Stimulated activated CD8-positive, alpha-beta memory T cell treated with anti-CD3 and anti-CD28 coated beads, Interleukin-7, amount 100 ng/mL, for 48 hours (primary cell): ENCODE measurements at places on chromosomes 16 and 17.

GRCh38 chr17:205148-205669 lies 23.8 kb upstream of the DOC2B start:
- DNase-seq, result no peak

- no peak for DNase-seq
These were observed 13.3 kb upstream of the PAFAH1B1 start for GRCh38 chr17:2580151-2580550.

GRCh38 chr17:8913879-8914278 lies 46.4 kb upstream of the PIK3R6 start:
- DNase-seq, result no peak

GRCh38 chr17:37742116-37742761 lies 2.6 kb downstream of the HNF1B start:
- no peak for DNase-seq

DNA sequence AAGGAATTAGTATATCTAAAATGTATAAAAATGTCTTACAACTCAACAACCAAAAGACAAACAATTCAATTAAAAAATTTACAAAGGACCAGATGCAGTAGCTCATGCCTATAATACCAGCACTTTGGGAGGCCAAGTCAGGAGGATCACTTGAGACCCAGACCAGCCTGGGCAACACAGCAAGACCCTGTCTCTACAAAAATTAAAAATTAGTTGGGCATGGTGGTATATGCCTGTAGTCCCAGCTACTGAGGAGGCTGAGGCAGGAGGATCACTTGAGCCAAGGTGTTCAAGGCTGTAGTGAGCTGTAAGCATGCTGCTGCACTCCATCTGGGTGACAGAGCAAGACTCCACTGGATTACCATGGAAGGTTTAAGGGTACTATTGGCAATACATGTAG lies 33.8 kb downstream of the ZNRF1 start:
- DNase-seq, result no peak

GRCh38 chr16:89341697-89342694 lies 124.5 kb downstream of the ZNF778 start:
- no peak for DNase-seq

- no peak for DNase-seq
These were observed 5.3 kb upstream of the CAVIN1 start for GRCh38 chr17:42428141-42428944.

DNA sequence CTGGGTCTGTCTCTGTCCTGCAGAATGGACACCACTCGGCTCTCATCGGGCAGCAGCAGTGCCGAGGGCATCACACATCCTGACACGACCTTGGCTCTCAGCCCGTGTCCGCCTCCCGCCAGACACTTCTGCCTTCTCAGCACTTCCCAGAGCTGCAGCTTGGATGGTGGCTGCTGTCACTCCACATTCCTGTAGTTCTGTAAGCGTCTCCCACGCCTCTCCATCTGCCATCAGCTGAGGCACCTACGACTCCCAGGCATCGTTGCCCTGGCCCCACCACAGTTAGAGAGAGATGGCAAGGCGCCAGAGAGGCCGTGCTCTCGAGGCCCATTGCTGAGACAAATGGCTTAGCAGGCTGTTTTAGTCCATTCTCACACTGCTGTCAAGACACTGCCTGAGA lies 195.9 kb upstream of the CHMP6 start:
- DNase-seq, result no peak

GRCh38 chr17:2421315-2422147 lies 20.7 kb upstream of the MNT start:
- DNase-seq, result no peak

- DNase-seq, result no peak
These were observed 482.8 kb downstream of the CDH13 start for GRCh38 chr16:83109490-83110125.

DNA sequence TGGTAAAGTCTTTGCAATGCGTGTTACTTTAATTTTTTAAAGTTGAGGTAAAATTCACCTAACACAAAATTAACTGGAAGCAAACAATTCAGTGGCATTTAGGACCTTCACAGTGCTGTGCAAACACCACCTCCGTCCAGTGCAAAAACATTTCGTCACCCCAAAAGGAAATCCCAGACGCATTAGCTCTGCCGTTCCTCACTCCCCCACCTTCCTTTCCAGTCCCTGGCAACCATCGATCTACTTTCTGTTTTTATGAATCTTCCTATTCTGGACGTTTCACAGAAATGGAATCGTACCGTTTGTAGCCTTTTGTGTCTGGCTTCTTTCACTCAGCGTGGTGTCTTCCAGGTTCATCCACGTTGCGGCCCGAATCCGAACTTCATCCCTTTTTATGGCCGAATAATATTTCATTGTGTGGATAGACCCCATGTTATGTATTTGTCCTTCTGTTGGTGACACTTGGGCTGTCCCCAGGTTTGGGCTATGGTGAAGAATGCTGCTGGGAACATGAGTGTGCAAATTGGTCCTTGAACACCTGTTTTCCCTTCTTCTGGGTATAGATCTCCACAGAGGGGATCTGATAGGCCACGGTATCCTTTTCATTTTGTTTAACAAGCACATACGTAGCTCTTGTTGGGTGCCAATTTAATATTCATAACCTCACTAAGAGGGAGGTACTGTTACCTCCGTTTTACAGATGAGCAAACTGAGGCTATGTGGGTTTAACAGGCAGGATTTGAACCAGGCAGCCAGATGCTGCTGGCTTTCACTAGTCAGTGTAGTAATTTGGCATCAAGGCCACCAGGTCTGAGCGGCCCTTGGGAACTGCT lies 232.0 kb upstream of the GSE1 start:
- DNase-seq, result no peak

DNA sequence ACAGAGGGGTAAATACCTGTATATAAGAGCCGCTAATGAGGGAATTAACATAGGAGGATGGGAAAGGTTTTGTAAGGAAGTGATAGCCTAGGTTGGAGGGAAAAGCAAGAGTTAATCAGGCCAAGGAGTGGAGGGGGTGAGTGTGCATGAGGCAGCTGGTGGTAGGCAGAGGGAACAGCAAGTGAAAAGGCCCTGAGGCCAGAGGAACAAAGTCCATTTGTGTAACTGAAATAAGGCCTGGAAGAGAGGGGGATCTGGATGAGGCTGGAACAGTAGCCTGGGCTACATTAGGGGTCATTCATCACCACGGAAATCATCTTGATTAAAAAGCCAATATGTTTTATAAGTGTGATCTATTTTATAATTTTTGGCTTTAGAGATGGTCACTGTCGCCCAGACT lies 45.7 kb downstream of the FZD2 start:
- DNase-seq, result no peak

- peak; percentile 22 for DNase-seq
These were observed 172.6 kb downstream of the CDK5R1 start for GRCh38 chr17:32659419-32659842.

- DNase-seq, result no peak
These were observed 144.3 kb downstream of the ITFG1 start for GRCh38 chr16:47316442-47317015.

DNA sequence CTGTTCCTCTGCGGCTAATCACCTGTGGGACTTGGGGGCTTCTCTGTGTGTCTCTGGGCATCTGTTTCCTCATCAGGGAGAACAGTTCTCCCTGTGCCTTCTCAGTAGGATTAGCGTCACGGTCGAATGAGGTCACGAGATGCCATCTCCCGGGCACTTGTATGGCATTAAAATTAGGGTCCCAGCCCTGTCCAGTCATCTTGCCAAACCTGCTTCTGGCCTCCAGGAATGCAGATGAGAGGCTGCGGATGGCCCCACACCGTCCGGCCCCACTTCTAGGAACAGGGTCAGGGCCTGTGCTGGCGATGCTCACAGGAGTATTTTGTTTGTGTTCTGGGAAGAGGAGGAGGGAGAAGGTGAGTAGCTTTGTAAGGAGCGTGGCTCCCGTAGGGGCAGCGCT lies 58.5 kb downstream of the OR1D5 start:
- DNase-seq, result no peak

- no peak for DNase-seq
These were observed 74.8 kb upstream of the MARCHF10 start for GRCh38 chr17:62882878-62883277.

DNA sequence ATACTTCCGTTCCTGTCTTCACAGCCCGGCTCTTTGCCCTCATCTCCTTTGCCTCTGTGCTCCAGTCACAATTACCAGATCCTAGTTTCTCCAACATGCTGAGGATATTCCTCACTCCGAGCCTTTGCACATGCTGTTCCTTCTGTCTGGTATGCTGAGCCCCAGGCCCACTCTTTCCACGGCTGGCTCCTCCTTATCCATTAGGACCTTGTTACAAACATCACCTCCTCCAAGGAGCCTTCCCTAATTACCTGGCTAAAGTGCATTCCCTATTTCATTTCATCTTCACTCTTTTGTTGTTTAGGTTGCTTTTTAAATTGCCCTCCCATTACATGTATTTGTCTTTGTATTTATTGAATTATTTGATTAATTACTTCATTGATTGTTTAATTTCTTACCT lies 14.9 kb upstream of the ADGRG1 start:
- no peak for DNase-seq

GRCh38 chr16:5035909-5036227 lies 2.1 kb upstream of the NAGPA start:
- DNase-seq, result no peak

- no peak for DNase-seq
These were observed 20.4 kb upstream of the XYLT1 start for GRCh38 chr16:17491140-17491662.

GRCh38 chr16:50281391-50282009 lies 15.1 kb downstream of the ADCY7 start:
- DNase-seq, result no peak

GRCh38 chr16:81544261-81544660 lies 99.7 kb downstream of the CMIP start:
- no peak for DNase-seq

DNA sequence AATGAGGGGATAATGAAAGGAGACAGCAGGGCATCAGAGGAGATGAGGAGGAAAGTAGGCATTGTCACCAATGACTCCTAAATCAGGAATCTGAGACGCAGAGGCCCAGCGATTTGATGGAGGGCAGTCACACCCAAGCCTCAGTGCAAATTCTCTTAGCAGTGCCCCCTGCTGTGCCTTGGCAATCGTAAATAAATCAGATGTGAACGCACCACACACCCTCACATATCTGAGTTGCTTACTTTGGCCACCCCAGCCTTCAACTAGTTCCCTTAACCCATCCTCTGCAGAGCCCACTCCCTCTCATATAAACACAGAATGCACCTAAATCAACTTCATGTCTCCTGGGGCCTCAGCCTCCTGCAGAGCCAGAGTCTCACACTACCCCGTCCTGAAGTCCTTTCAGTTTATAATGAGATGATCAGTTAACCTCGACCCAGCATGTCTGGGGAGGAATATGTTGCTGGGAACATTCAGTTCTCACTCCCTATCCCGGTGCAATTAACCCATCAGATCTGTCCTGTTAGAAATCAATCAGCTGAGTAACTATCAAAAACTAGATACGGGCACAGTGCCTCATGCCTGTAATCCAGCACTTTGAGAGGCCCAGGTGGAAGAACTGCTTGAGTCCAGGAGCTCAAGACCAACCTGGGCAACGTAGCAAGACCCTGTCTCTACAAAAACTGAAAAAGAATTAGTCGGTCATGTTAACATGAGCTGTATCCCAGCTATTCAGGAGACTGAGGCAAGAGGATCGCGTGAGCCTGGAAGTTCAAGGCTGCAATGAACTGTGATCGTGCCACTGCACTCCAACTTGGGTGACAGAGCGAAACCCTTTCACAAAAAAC lies 78.4 kb downstream of the SLC39A11 start:
- DNase-seq, result no peak

DNA sequence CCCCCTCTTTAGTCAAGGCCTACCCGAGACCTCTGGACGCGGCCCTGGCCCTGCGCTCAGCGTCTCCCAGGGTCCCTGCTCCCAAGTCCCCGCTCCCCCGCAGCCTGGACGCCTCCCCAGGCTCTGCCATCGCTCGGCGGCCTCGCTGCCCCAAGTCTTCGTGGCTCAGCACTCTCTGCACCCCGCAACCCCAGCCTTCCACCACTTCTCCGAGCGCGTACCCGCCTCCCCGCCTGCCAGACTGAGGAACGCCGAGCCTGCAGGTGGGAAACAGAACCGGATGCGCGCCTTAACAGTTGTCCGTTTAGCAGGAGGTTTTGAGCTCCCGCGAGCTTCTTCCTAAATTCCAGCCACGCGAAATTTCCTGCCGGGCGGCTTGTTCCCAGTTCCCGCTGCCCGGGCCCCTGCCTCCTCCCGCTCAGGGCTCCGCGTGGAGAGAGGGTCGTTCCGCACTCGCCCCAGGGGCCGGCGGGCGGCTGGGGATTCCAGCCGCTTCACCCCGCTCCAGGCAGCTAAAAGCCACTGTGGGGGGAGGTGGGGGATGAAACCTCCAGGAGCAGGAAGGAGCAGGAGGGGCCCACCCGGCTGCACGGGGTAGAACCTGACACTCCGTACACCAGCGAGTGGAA lies 87.7 kb downstream of the KCNJ12 start:
- DNase-seq, result no peak

DNA sequence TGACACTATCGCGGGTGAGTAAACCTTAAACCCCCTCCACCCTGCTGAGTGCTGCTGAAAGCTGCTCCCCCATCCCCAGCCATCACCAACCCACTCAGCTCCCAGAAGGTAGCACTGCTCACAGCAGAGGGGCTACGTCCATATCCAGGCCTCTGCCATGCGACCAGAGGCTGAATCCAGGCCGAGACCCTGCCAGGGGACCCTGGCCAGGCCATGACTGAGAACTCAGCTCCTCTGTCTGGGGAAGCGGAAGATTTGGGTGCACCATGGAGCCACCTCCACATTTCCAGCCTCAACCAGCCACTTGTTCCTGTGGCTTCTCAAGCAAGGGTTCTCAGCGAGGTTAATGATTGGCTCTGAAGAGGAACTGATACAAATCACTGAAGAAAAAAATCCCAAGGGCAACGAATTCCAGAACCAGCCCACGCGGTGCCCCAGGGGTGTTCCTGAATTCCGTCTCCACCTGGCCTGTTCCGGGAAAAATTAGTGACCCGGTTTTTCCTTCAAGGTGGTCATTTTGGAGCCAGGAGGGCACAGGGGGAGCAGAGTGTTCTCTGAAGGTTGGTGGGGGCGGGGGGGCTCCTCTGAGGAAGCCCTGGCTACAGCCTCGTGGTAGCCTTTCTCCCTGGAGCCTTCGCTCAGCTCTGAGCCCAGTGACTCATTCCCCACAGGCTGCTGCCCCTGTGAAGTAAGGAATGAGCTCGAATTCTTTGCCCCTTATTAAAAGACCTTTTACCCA lies 9.3 kb upstream of the SLC16A5 start:
- no peak for DNase-seq

DNA sequence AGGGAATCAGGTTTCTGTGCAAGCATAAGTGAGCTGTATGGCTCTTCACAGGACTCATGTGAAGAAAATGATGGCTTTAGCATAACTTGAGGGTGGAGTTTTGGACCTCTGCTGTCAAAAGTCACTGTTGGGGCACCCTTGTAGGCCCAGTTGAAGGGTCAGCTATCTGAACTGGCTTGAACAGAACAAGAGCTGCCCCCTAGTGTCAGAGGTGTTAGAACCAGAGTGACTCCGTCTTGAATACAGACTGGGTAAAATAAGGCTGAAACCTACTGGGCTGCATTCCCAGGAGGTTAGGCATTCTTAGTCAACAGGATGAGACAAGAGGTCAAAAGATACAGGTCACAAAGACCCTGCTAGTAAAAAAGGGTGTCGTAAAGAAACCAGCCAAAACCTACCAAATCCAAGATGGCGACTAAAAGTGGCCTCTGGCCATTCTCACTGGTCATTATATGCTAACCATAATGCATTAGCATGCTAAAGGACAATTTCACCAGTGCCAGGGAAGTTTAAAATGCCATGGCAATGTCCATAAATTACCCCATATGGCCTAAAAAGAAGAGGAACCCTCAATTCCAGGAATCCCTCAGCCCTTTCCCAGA lies 484.0 kb upstream of the ERCC4 start:
- no peak for DNase-seq
